ENCODE measurements at places on chromosomes 3 and 15.

DNA sequence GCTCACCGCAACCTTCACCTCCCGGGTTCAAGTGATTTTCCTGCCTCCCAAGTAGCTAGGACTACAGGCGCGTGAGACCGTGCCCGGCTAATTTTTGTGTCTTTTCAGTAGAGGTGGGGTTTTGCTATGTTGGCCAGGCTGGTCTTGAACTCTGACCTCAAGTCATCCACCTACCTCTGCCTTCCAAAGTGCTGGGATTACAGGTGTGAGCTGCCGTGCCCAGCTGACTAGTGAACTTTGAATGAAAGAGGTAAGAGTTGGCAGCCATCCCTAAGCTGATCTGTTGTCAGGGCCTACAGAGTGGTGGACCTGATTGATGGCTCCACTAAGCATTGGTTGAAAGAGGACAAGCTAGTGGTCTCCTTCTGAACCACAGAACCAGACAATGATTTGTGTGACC lies 15.3 kb downstream of the PXK start:
- no peak overlapping the region for H3K4me3 ChIP-seq
- no peak overlapping the region for H3K27ac ChIP-seq
- DNase-seq, result no peak
- H3K4me1 ChIP-seq, result peaks cover 51% of the 10 kb centered on the region
- H3K36me3 ChIP-seq, result peaks cover 3% of the 10 kb centered on the region

- no peak overlapping the region for H3K27ac ChIP-seq
- no peaks in the 10 kb centered on the region for H3K4me1 ChIP-seq
- H3K4me3 ChIP-seq, result no peak overlapping the region
- H3K27me3 ChIP-seq, result peaks cover 16% of the 10 kb centered on the region
- no peak for DNase-seq
- H3K36me3 ChIP-seq, result no peaks in the 10 kb centered on the region
These were observed 156.3 kb downstream of the MTHFS start for GRCh38 chr15:79740561-79740960.

GRCh38 chr15:46408312-46408711 lies 773.5 kb downstream of the SQOR start:
- no peaks in the 10 kb centered on the region for H3K36me3 ChIP-seq
- no peak overlapping the region for H3K27ac ChIP-seq
- H3K4me1 ChIP-seq, result no peaks in the 10 kb centered on the region
- H3K27me3 ChIP-seq, result no peaks in the 10 kb centered on the region
- H3K4me3 ChIP-seq, result no peak overlapping the region

GRCh38 chr3:100073049-100073713 lies 41.1 kb downstream of the FILIP1L start:
- no peaks in the 10 kb centered on the region for H3K27me3 ChIP-seq
- no peaks in the 10 kb centered on the region for H3K36me3 ChIP-seq
- peak overlapping the region; percentile 69 for H3K4me3 ChIP-seq
- peaks cover 25% of the 10 kb centered on the region for H3K4me1 ChIP-seq

- no peaks in the 10 kb centered on the region for H3K36me3 ChIP-seq
- H3K27me3 ChIP-seq, result peaks cover 34% of the 10 kb centered on the region
- no peak for DNase-seq
- no peaks in the 10 kb centered on the region for H3K4me1 ChIP-seq
- H3K4me3 ChIP-seq, result no peak overlapping the region
These were observed 27.1 kb upstream of the KY start for GRCh38 chr3:134677987-134678308.

- peaks cover 17% of the 10 kb centered on the region for H3K36me3 ChIP-seq
- H3K4me1 ChIP-seq, result no peaks in the 10 kb centered on the region
- H3K27me3 ChIP-seq, result no peaks in the 10 kb centered on the region
- H3K27ac ChIP-seq, result no peak overlapping the region
- H3K4me3 ChIP-seq, result no peak overlapping the region
- DNase-seq, result no peak
These were observed 11.8 kb downstream of the LPCAT4 start for GRCh38 chr15:34355241-34355640.

DNA sequence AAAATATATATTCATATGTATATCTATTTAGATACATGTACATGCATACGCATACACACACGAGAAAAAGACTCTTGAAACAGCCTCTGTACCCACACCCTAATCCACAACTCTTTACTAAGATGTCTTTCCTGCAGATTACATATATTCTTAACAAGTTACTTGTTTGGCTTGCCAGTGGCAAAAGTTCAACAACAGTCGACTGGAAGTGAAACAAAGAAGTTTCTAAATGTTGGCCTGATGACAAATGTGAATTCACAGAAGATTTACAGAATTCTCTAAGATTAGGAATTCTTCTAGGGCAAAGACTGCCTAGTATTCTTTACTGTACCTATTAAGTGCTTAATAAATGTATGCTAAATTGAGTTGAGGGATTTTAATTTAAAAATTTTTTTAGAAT lies 116.8 kb downstream of the CDIN1 start:
- H3K36me3 ChIP-seq, result peaks cover 2% of the 10 kb centered on the region
- no peaks in the 10 kb centered on the region for H3K27me3 ChIP-seq
- no peak overlapping the region for H3K27ac ChIP-seq
- no peaks in the 10 kb centered on the region for H3K4me1 ChIP-seq
- no peak overlapping the region for H3K4me3 ChIP-seq

- no peak overlapping the region for H3K4me3 ChIP-seq
- peaks cover 11% of the 10 kb centered on the region for H3K27me3 ChIP-seq
- H3K36me3 ChIP-seq, result no peaks in the 10 kb centered on the region
- no peaks in the 10 kb centered on the region for H3K4me1 ChIP-seq
- no peak for DNase-seq
These were observed 65.9 kb downstream of the THSD4 start for GRCh38 chr15:71180986-71181853.

DNA sequence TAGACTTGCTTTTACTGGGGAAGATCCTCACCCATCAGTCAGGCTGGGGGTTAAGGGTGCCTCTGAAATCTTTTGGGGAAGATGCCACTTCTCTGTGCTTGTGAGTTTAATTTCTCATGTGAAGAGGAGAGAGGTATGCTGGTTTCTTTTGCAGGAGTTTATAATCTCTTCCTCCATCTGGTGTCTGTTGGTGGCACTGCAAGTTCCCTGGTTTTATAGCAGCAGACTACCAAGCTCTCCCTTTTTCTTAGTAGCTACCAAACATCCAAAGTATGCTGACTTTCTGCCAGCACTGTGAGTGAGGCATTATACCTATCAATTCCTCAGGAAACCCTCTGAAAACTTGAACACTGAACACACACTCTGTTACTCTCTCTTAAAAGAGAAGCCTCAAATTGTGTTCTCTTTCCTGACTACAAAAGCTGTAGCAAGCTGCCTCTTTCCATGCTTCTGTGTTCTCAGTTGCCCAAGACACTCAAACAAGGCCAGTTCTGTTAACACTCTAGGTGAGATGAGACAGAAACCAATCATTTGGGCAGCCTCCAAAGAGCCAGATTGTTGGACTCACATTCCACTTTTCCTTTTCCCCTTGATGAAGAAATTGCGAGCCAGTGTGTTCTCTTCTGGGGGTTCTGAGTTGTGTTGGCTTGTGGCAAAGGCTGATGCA lies 299.5 kb downstream of the GAP43 start:
- peaks cover 6% of the 10 kb centered on the region for H3K27me3 ChIP-seq
- H3K4me1 ChIP-seq, result no peaks in the 10 kb centered on the region
- DNase-seq, result no peak
- no peaks in the 10 kb centered on the region for H3K36me3 ChIP-seq
- H3K4me3 ChIP-seq, result no peak overlapping the region

DNA sequence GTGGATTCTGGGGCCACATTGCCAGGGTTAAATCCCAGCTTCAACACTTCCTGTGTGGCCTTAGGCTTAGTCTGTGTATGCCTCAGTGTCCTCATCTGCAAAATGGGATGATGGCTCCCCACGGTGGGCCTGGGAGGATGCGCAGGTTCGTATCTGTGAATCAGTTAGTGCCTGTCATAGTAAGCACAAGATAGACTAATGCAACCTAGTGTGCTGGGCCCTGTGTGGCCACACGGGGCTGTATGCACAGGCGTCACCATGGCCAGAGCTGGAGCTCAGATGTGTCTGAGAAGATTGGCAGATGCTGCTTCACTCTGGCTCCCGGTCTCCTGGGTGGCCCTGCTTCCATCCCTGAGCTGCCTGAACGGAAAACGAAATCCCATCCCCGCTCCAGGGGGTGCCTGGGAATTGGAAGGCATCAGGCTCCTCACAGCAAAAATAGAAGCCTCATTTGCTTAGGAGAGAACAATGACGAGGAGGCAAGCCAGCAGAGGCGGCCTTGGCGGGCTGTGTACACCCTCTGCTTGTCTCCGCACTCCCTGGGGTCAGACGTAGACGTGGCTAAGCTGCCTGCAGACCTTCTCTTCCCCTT lies 103.6 kb downstream of the APBA2 start:
- no peaks in the 10 kb centered on the region for H3K27me3 ChIP-seq
- no peak for DNase-seq
- no peak overlapping the region for H3K4me3 ChIP-seq
- H3K27ac ChIP-seq, result peak overlapping the region; percentile 62
- peaks cover 46% of the 10 kb centered on the region for H3K4me1 ChIP-seq
- H3K36me3 ChIP-seq, result peaks cover 10% of the 10 kb centered on the region

GRCh38 chr3:24270204-24270691 lies 224.4 kb downstream of the THRB start:
- no peaks in the 10 kb centered on the region for H3K4me1 ChIP-seq
- H3K4me3 ChIP-seq, result no peak overlapping the region
- H3K27me3 ChIP-seq, result peaks cover under 1% of the 10 kb centered on the region
- no peaks in the 10 kb centered on the region for H3K36me3 ChIP-seq
- no peak for DNase-seq

DNA sequence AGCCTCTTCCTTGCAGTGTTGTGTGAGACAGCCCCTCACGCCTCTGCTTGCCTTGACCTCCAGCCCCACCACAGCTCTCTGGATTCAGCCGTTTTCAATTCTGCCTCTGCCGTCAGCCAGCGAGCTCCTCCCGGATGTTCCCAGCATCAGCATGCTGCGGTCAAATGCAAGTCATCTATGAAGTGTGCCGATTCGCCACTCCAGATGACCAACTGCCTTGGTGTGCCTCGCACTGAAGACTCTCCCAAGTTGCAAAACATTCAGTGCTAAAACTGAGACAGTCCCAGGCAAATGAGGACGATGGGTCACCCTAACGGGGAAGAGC lies 30.6 kb upstream of the RASA2 start:
- peaks cover 2% of the 10 kb centered on the region for H3K36me3 ChIP-seq
- H3K4me1 ChIP-seq, result peaks cover 19% of the 10 kb centered on the region
- no peak overlapping the region for H3K27ac ChIP-seq
- H3K4me3 ChIP-seq, result no peak overlapping the region
- no peak for DNase-seq

GRCh38 chr3:119978554-119979208 lies 115.6 kb downstream of the GSK3B start:
- H3K36me3 ChIP-seq, result peaks cover 10% of the 10 kb centered on the region
- no peaks in the 10 kb centered on the region for H3K27me3 ChIP-seq
- DNase-seq, result no peak
- no peak overlapping the region for H3K27ac ChIP-seq
- no peak overlapping the region for H3K4me3 ChIP-seq

DNA sequence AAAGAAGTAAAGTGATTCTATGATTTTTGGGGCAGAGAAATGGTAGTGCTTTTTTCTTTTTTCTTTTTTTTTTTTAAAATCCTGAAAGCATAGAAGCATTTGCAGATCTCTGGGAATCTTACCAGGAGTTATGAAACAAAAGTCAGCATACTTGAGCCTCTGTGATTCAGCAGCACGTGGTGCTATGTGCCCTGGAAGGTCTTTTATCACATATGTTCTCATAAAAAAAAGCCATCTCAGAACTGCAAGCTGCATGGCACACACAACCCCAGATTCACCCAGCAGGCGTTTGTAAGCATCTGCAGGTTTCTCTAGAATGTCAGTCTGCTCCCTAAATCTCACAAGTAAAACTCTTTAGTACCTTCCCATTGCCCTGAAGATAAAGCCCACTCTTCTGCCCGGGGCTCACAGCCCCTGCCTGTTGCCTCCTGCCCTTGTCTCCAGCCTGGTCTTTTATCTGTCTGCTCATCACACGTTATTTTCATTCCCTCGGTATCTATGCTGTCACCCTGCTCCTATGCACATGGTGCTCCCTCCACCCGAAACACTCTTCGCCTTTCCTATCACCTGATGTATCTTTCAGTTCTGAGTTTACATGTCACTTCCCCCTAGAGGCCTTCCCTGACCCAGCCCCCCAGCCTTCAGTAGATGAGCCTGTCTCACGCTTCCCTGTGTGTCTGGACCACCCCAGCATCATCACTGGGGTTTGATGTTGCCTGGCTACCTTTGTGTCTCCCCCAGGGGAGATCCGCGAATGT lies 72.4 kb downstream of the CHDH start:
- no peak for DNase-seq
- H3K27me3 ChIP-seq, result peaks cover 46% of the 10 kb centered on the region
- H3K4me3 ChIP-seq, result no peak overlapping the region
- no peaks in the 10 kb centered on the region for H3K4me1 ChIP-seq

DNA sequence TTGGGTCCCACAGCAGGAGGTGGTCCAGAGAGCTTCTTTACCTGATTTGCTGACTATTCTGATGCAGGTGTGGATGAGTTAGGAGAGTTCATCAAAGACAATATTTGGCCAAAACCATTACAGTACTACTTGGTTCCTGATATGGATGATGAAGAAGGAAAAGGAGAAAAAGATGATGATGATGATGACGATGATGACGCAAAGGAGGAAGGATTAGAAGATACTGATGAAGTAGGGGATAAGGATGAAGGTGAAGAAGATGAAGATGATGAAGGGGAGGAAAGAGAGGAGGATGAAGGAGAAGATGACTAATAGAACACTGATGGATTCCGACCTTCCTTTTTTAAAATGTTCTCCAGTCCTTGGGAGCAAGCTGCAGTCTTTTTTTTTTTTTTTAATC lies 148.7 kb downstream of the GBE1 start:
- no peak overlapping the region for H3K4me3 ChIP-seq
- no peaks in the 10 kb centered on the region for H3K36me3 ChIP-seq
- H3K27ac ChIP-seq, result no peak overlapping the region
- H3K27me3 ChIP-seq, result no peaks in the 10 kb centered on the region
- DNase-seq, result no peak

GRCh38 chr15:96268442-96269204 lies 61.9 kb upstream of the NR2F2 start:
- no peaks in the 10 kb centered on the region for H3K4me1 ChIP-seq
- H3K36me3 ChIP-seq, result no peaks in the 10 kb centered on the region
- DNase-seq, result no peak
- H3K4me3 ChIP-seq, result no peak overlapping the region

DNA sequence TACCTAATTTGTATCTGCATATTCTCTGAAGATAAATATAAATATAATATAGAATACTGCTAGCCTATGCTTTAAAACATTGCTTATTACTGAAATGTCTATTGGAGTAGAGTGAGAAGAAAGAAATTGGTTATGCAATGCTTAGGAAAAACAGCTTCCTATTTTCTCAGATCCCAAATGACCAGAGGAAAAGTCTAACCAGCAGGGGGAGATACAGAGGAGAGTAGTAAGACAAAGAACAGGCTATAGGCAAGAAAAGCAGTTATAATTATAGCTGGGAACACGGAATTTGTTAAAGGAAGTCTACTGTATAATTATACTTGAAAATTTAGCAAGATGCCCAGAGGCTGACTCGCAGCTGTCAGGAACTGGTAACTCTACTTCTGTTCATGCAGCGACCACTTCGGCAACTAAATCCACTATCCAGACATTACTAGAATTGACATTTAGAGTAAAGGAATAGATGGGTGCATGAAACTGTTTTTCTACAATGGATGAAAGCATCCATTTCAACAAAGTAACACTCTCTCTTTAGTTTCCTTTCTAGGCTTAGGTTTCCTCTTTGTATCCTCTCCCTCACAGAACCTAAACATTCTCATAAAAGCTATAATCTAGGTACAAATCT lies 97.2 kb downstream of the TBC1D5 start:
- H3K4me1 ChIP-seq, result no peaks in the 10 kb centered on the region
- no peak for DNase-seq
- no peaks in the 10 kb centered on the region for H3K27me3 ChIP-seq
- no peak overlapping the region for H3K27ac ChIP-seq
- H3K36me3 ChIP-seq, result no peaks in the 10 kb centered on the region
- no peak overlapping the region for H3K4me3 ChIP-seq

- no peak for DNase-seq
- H3K27ac ChIP-seq, result no peak overlapping the region
- H3K4me3 ChIP-seq, result no peak overlapping the region
- H3K27me3 ChIP-seq, result peaks cover 29% of the 10 kb centered on the region
These were observed 835.4 kb upstream of the NR2F2 start for GRCh38 chr15:95494971-95495541.

All from central memory CD8-positive, alpha-beta T cell (primary cell).